ENCODE measurements at places on chromosomes 12 and 14.
A peak's percentile ranks its signal among the peaks of the same experiment; 100 is the strongest.

GRCh38 chr12:27616356-27617142, 79.7 kb upstream of the REP15 start:
- no peak for DNase-seq

- DNase-seq, result no peak
Observed at GRCh38 chr12:108772247-108772646, 40.9 kb upstream of the CORO1C start.

DNA sequence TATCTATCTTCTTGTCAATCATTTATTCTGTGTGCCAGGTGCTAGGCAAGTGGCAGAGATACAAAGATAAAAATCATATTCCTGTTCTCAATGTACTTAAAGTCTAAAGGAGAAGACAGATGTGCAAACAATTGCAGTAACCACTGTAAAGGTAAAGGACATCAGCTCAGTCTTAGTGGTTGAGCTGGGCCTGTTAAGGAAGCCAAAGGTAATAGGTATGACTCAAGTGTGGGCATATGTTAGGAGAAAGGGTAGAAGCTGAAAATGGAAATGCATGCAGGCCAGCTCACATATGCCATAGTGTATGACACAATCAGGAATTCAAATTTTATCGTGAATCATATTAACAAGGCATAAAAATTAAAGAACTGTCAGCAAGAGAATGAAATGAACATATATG, 49.8 kb downstream of the FAR2 start:
- DNase-seq, result no peak

- peak; percentile 50 for DNase-seq
Observed at GRCh38 chr12:121400332-121401139, 618 bp downstream of the RNF34 start.

- DNase-seq, result no peak
Observed at GRCh38 chr14:54658836-54659235, 91.9 kb downstream of the SAMD4A start.

- DNase-seq, result no peak
Observed at GRCh38 chr12:26686408-26686807, 146.6 kb downstream of the ITPR2 start.

DNA sequence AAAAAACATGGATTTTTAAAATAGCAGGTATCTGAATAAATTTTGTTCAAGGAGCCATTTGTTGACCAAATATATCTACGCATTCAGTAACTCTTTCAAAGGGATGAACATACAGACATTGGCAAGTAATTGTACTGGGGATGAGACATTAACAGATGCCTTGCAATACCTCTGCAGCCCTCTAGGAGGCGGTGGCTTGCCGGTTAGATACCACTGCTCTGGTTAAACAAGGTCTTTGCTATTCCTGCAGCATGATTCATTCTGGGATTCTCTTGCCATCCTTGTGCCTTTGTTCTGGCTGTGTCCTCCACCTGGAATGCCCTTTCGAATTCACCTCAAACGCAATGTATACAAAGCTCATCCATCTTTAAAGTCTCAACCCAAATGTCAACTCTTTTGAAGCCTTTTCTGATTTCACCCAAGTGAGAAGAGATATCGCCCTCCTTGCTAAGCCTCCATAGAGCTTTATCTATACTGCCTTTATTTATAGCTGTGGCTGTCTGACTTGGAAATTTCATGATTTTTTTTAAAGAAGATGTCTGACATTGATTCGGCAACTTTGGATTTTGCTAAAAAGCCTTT, 131.0 kb upstream of the SRRM4 start:
- DNase-seq, result peak; percentile 6

- no peak for DNase-seq
Observed at GRCh38 chr12:51751661-51752060, 96.9 kb downstream of the FIGNL2 start.

DNA sequence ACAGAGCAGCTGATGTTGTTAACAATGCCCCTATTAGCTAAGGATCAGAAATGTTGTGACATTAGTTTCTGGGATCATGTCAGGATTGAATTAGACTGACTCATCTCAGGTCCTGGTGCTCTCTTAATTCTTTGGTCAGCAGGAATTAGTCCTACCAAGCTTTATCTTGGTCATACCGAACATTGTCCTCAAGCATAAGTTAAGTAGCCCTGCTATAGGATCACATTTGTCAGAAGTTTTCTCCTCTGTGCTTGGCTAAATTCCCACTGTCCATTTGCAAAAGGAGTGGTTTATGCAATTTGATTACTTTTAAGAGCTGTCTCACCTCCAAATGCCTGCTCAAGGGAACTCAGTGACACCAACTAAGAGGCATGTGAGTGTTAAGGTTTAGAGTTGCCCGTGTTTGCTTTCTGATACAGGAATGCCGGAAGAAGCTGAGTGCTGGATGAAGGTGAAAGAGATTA, 48.4 kb upstream of the IFNG-AS1 start:
- DNase-seq, result no peak

DNA sequence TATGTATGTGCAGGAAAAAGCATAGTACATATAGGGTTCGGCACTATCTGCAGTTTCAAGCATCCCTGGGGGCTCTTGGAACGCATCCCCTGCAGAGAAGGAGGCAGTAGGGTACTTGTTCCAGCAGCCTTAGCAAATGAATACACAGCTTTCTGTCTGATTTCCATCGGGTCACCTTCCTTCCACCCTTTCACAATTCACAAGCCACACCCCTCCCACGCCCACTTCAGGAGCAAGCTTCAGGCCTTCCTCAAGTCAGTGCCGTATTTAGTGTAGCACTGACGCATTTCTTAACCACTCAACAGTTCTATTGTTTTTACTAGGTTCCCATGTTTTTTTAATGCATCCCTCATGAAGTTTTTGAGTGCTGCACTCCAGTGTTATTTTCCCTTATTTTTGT, 64.2 kb downstream of the CLMN start:
- no peak for DNase-seq
